Nephron progenitor cell (in vitro differentiated cells): ENCODE measurements at places on chromosomes 4 and X.

- DNase-seq: no peak
- no peak overlapping the region for H3K4me3 ChIP-seq
- H3K4me1 ChIP-seq: no peaks in the 10 kb centered on the region
- H3K27ac ChIP-seq: no peak overlapping the region
- H3K36me3 ChIP-seq: no peaks in the 10 kb centered on the region
Measured at GRCh38 chrX:66038115-66038514, 1.8 kb downstream of the VSIG4 start.

- DNase-seq: no peak
- H3K27me3 ChIP-seq: no peaks in the 10 kb centered on the region
- H3K36me3 ChIP-seq: no peaks in the 10 kb centered on the region
Measured at GRCh38 chrX:54758114-54759055, 39.7 kb downstream of the ITIH6 start.

GRCh38 chr4:2478229-2478628, 9.3 kb downstream of the RNF4 start:
- H3K4me3 ChIP-seq: no peak overlapping the region
- H3K27me3 ChIP-seq: peaks cover 4% of the 10 kb centered on the region
- H3K36me3 ChIP-seq: peaks cover 58% of the 10 kb centered on the region
- peak overlapping the region; percentile 93 for H3K27ac ChIP-seq
- DNase-seq: no peak

- DNase-seq: no peak
- H3K4me3 ChIP-seq: no peak overlapping the region
- H3K36me3 ChIP-seq: no peaks in the 10 kb centered on the region
- no peak overlapping the region for H3K27ac ChIP-seq
- H3K27me3 ChIP-seq: no peaks in the 10 kb centered on the region
Measured at GRCh38 chrX:142084611-142085010, 120.5 kb downstream of the MAGEC2 start.

GRCh38 chr4:55071951-55072350, 53.4 kb downstream of the KDR start:
- H3K36me3 ChIP-seq: peaks cover 11% of the 10 kb centered on the region
- peaks cover 16% of the 10 kb centered on the region for H3K4me1 ChIP-seq
- no peak overlapping the region for H3K27ac ChIP-seq
- no peaks in the 10 kb centered on the region for H3K27me3 ChIP-seq
- DNase-seq: no peak

- peaks cover 7% of the 10 kb centered on the region for H3K27me3 ChIP-seq
- DNase-seq: no peak
- H3K4me1 ChIP-seq: peaks cover 26% of the 10 kb centered on the region
- H3K36me3 ChIP-seq: no peaks in the 10 kb centered on the region
- H3K4me3 ChIP-seq: no peak overlapping the region
Measured at GRCh38 chr4:22233230-22233629, 282.6 kb downstream of the ADGRA3 start.

DNA sequence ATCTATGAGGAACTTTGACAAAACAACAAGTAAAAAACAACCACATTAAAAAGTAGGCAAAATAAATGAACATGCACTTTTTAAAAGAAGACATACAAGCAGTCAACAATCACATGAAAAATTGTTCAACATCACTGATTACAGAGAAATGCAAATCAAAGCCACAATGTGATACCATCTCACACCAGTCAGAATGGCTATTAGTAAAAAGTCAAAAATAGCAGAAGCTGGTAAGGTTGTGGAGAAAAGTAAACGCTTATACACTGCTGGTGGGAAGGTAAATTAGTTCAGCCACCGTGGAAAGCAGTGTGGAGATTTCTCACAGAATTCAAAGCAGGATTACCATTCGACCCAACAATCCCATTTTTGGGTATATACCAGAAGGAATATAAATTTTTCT, 17.0 kb upstream of the LNX1 start:
- no peak for DNase-seq
- H3K27me3 ChIP-seq: peaks cover 3% of the 10 kb centered on the region
- peaks cover 13% of the 10 kb centered on the region for H3K36me3 ChIP-seq
- H3K27ac ChIP-seq: no peak overlapping the region
- no peak overlapping the region for H3K4me3 ChIP-seq
- H3K4me1 ChIP-seq: no peaks in the 10 kb centered on the region

DNA sequence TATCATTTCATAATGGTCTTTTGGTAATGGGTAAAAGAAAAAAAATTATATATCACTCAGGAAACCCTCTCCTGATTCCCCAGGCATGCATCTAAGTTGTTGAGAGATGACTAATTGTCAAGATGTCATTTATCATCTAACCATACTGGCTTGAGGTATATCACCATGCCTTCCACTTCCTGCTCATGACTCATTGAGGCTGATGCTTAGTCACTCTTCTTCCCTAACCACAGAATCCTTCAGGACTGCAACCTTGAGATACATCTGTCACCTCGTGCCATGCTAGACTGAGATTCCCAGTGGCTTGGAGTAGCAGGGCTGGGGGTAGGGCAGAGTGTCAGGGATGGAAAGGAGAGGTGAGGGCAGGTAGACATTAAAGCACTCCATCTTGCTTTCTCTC, 782.5 kb upstream of the INTU start:
- no peaks in the 10 kb centered on the region for H3K27me3 ChIP-seq
- no peak for DNase-seq
- H3K4me1 ChIP-seq: no peaks in the 10 kb centered on the region

DNA sequence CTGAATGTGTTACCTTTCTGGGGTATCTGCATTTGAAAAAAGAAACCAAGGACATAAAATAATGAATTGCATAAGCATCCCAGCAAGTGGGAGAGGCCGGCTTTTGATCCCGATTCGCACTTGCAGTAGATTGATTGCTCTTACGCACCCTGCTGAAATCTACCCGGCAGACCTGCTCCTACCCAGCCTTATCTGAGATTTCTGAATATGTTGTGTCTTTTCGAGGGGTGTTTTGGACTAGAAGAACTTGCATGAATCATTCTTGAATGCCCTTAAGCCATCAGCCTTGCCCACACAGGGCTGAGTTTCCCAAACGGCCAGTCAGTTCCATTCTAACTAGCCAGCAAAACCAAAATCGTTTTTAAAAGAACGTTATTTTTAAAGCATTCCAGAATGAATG, 174.4 kb upstream of the BCOR start:
- no peaks in the 10 kb centered on the region for H3K36me3 ChIP-seq
- peak overlapping the region; percentile 50 for H3K4me3 ChIP-seq
- peaks cover 25% of the 10 kb centered on the region for H3K4me1 ChIP-seq

DNA sequence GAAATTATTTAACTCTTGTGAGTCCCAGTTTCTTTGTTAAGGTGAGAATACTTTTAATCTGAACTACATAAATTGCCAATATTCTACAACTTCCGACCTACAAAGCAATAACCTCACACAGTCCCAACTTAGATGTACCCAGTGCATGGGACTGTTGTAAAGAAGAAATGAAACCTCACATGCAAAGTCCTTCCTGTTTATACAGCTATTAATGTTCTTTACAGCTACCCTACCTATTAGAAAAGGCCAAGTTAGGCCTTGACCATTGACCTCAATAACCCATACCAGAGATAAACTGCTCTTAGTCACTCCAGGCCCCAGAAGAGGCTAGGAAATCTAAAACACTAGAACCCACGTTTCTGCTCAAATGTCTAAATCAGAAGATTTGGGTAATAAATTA, 920.1 kb upstream of the TENM3 start:
- no peaks in the 10 kb centered on the region for H3K36me3 ChIP-seq
- no peaks in the 10 kb centered on the region for H3K27me3 ChIP-seq
- peaks cover 21% of the 10 kb centered on the region for H3K4me1 ChIP-seq
- H3K4me3 ChIP-seq: no peak overlapping the region
- DNase-seq: no peak

GRCh38 chrX:97200454-97200853, 316.7 kb downstream of the RPA4 start:
- H3K4me3 ChIP-seq: no peak overlapping the region
- peaks cover 6% of the 10 kb centered on the region for H3K4me1 ChIP-seq
- peaks cover 4% of the 10 kb centered on the region for H3K27me3 ChIP-seq
- DNase-seq: no peak

DNA sequence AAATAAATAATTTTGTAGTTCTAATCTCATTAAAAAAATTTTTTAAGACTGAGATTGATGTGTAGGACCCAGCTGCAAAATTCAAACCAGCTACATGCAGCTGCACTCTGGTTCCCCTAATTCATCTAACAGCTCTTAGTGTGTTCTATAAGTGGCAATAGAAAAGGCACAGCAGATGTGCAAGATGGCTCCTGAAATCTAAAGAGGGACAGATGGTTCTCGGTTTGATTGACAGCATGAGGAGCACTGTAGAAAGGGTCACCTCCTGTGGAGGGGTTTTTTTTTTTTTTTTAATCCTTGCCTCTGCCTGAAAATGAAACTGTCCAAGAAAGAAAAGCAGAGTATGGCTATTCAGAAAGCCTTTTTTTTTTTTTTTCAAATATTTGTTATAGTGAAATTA, 16.9 kb upstream of the OCIAD1 start:
- no peak overlapping the region for H3K27ac ChIP-seq
- no peaks in the 10 kb centered on the region for H3K36me3 ChIP-seq
- no peaks in the 10 kb centered on the region for H3K4me1 ChIP-seq
- H3K27me3 ChIP-seq: peaks cover 12% of the 10 kb centered on the region
- DNase-seq: no peak
- H3K4me3 ChIP-seq: no peak overlapping the region

GRCh38 chr4:183071222-183071621, 27.8 kb upstream of the WWC2 start:
- no peak overlapping the region for H3K4me3 ChIP-seq
- H3K36me3 ChIP-seq: peaks cover 30% of the 10 kb centered on the region
- no peak for DNase-seq
- H3K27me3 ChIP-seq: peaks cover 4% of the 10 kb centered on the region
- no peak overlapping the region for H3K27ac ChIP-seq
- H3K4me1 ChIP-seq: peaks cover 23% of the 10 kb centered on the region

GRCh38 chrX:39205467-39205866, 404.2 kb downstream of the MID1IP1 start:
- H3K4me3 ChIP-seq: no peak overlapping the region
- H3K36me3 ChIP-seq: no peaks in the 10 kb centered on the region
- no peaks in the 10 kb centered on the region for H3K4me1 ChIP-seq

DNA sequence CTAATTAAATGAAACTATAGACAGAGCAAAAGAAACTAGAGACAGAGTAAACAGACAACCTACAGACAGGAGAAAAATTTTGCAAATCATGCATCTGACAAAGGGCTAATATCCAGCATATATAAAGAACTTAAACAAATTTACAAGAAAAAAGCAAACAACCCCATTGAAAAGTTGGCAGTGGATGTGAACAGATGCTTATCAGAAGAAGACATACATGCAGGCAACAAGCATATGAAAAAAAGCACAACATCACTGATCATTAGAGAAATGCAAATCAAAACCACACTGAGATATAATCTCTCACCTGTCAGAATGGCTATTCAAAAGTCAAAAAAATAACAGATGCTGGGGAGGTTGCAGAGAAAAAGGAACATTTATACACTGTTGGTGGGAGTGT, 14.8 kb downstream of the ZNF280C start:
- H3K36me3 ChIP-seq: peaks cover 86% of the 10 kb centered on the region
- H3K4me1 ChIP-seq: peaks cover 14% of the 10 kb centered on the region
- DNase-seq: no peak
- H3K4me3 ChIP-seq: no peak overlapping the region

- H3K4me1 ChIP-seq: peaks cover 40% of the 10 kb centered on the region
- H3K4me3 ChIP-seq: no peak overlapping the region
- no peak overlapping the region for H3K27ac ChIP-seq
- no peak for DNase-seq
Measured at GRCh38 chr4:159201168-159201567, 98.3 kb downstream of the RAPGEF2 start.

- no peaks in the 10 kb centered on the region for H3K27me3 ChIP-seq
- no peak for DNase-seq
- no peak overlapping the region for H3K4me3 ChIP-seq
- H3K36me3 ChIP-seq: peaks cover 38% of the 10 kb centered on the region
Measured at GRCh38 chr4:3199653-3200422, 49.1 kb upstream of the MSANTD1 start.

- H3K4me3 ChIP-seq: no peak overlapping the region
- no peak for DNase-seq
- peaks cover 3% of the 10 kb centered on the region for H3K4me1 ChIP-seq
- H3K27ac ChIP-seq: no peak overlapping the region
- H3K27me3 ChIP-seq: peaks cover 3% of the 10 kb centered on the region
- no peaks in the 10 kb centered on the region for H3K36me3 ChIP-seq
Measured at GRCh38 chr4:130028552-130028951, 932.6 kb downstream of the C4orf33 start.

GRCh38 chrX:45669715-45670340, 469.2 kb upstream of the DIPK2B start:
- no peak overlapping the region for H3K27ac ChIP-seq
- no peaks in the 10 kb centered on the region for H3K36me3 ChIP-seq
- peaks cover 4% of the 10 kb centered on the region for H3K27me3 ChIP-seq
- H3K4me3 ChIP-seq: no peak overlapping the region
- no peak for DNase-seq

DNA sequence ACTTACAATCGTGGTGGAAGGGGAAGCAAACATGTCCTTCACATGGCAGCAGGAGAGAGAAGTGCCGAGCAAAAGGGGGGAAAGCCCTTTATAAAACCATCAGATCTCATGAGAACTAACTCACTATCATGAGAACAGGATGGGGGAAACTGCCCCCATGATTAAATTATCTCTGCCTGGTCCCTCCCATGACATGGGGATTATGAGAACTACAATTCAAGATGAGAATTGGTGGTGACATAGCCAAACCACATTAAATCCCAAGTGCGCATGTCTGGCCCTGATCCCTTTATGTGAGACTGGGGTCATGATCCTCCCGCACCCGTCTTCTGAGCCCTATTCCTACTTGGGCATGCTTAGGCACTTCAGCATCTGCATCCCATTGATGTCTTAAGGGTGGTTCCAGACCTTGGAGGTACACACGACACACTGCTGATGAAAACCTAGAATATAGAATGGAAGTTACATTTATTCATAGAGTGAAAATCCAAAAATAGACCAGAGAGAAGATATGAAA, 116.0 kb downstream of the PTTG2 start:
- peaks cover 41% of the 10 kb centered on the region for H3K36me3 ChIP-seq
- H3K4me3 ChIP-seq: no peak overlapping the region
- no peaks in the 10 kb centered on the region for H3K27me3 ChIP-seq
- no peak for DNase-seq

DNA sequence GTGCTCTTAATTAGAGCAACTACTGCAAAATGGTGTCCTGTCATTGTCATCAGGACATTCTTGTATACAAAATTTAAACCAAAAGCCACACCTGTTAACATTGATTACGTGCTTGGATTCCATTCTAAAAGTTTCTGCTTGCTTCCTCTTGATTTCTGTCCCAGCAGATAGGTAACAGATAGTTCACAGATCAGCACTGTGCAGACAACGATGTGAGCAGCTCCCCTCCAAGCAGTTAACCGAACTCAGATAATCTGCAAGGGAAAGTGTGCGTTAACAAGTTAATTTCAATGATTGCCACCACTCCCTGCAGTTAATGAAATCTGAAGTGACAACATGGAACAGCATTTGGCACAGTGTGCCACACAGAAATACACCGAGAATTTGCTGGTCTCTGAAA, 54.4 kb upstream of the RELL1 start:
- H3K27me3 ChIP-seq: peaks cover 3% of the 10 kb centered on the region
- H3K36me3 ChIP-seq: no peaks in the 10 kb centered on the region
- no peaks in the 10 kb centered on the region for H3K4me1 ChIP-seq
- no peak overlapping the region for H3K4me3 ChIP-seq
- no peak for DNase-seq

GRCh38 chr4:81506731-81507130, 35.0 kb upstream of the RASGEF1B start:
- H3K4me1 ChIP-seq: peaks cover 70% of the 10 kb centered on the region
- no peaks in the 10 kb centered on the region for H3K36me3 ChIP-seq
- no peak overlapping the region for H3K4me3 ChIP-seq
- peak overlapping the region; percentile 31 for H3K27ac ChIP-seq

- peaks cover 59% of the 10 kb centered on the region for H3K36me3 ChIP-seq
- no peak overlapping the region for H3K27ac ChIP-seq
- H3K4me3 ChIP-seq: no peak overlapping the region
- H3K27me3 ChIP-seq: peaks cover 6% of the 10 kb centered on the region
- H3K4me1 ChIP-seq: no peaks in the 10 kb centered on the region
- DNase-seq: no peak
Measured at GRCh38 chr4:4270529-4270928, 19.4 kb downstream of the LYAR start.
